Breast epithelium (tissue), 4 donors: ENCODE measurements at places on chromosomes 3 and 15.

- no peak for DNase-seq
- no peaks in the 10 kb centered on the region for H3K36me3 ChIP-seq
- H3K27ac ChIP-seq = no peak overlapping the region
- H3K4me3 ChIP-seq = no peak overlapping the region
These were observed 10.7 kb upstream of the KLHL25 start for GRCh38 chr15:85805420-85805819.

DNA sequence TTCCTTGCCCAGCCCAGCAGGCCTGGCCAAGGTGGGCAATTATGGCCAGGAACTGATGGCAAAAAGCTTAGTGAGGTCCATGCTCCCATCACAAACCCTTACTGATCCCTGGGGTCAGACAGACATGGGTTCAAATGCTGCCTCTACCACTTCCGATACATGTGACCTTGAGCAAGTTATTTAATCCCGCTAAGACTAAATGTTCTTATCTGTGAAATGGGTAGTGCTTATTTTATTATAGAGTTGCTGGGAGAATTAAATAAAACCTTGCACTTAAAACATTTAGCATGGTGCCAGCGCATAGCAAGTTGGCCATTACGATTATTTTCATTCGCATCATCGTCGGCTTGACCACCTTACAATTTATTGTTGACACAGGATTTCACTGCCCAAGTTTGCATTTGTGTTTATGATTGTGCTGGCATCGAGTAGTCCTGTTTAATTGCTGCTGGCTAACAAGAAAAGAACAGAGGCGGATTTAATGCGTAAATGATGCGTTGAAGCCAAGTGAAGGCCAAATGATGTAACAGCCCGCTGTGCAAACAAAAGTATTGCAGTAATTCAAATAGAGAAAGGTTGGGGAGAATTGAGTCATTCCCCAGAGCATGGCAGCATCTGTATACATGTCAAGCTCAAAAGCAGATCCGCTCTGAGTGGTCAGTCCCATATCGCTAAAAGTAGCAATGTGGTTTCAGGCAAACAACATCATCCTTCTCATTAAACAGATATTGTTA, 7.3 kb upstream of the FURIN start:
- H3K27ac ChIP-seq = peak overlapping the region; percentile 34
- no peak for DNase-seq

GRCh38 chr15:63703641-63704240, 106.6 kb downstream of the FBXL22 start:
- H3K4me1 ChIP-seq = no peaks in the 10 kb centered on the region
- peaks cover 6% of the 10 kb centered on the region for H3K36me3 ChIP-seq
- no peak for DNase-seq
- H3K27me3 ChIP-seq = no peaks in the 10 kb centered on the region
- H3K27ac ChIP-seq = no peak overlapping the region

GRCh38 chr3:2923390-2923789, 186.8 kb downstream of the IL5RA start:
- DNase-seq = no peak
- H3K27me3 ChIP-seq = no peaks in the 10 kb centered on the region
- H3K27ac ChIP-seq = no peak overlapping the region
- H3K36me3 ChIP-seq = no peaks in the 10 kb centered on the region

- H3K27me3 ChIP-seq = no peaks in the 10 kb centered on the region
- no peak overlapping the region for H3K4me3 ChIP-seq
- no peaks in the 10 kb centered on the region for H3K36me3 ChIP-seq
- H3K4me1 ChIP-seq = no peaks in the 10 kb centered on the region
- peak; percentile 42 for DNase-seq
- no peak overlapping the region for H3K27ac ChIP-seq
These were observed 26.3 kb downstream of the ALS2CL start for GRCh38 chr3:46667061-46667621.

GRCh38 chr15:91484141-91484540, 369.4 kb upstream of the SLCO3A1 start:
- no peaks in the 10 kb centered on the region for H3K4me1 ChIP-seq
- H3K36me3 ChIP-seq = no peaks in the 10 kb centered on the region
- H3K27me3 ChIP-seq = no peaks in the 10 kb centered on the region
- no peak overlapping the region for H3K27ac ChIP-seq
- no peak for DNase-seq

DNA sequence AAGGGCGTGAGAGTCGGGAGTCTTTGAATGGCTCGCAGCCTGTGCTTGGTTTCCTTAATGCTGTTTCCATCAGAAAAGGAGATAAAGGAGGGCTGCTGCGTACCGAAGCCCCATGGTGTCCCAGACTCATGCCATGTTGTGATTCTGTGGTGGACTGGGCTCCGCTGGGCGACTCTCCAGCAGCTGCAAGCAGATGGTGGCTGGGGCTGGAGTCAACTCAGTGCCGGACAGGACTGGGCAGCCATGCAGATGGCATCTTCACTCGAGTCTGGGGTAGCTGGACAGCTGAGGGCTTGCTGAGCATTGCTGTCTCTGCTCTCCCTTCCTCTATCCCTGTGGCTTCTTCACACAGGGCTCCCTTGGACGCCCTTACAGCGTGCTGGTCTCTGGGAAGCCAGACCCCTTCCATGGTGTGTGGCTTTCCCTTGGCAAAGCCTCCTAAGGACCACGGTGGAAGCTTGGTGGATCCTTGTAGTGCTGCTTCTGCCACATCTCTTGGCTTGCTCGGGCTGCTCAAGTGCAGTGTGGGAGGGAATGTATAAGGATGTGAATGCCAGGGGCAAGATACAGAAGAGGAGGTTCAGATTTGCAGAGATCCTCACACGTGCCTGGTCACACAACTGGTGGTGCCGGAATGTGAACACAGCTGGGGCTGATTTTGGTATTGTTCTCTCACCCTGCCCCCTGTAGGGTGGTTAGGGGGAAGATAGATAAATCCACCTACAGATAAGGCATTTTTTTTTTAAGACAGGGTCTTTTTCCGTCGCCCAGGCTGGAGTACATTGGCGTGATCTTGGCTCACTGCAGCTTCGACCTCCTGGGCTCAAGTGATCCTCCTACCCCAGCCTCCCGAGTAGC, 9.0 kb downstream of the NIPA1 start:
- no peak overlapping the region for H3K4me3 ChIP-seq
- no peak overlapping the region for H3K27ac ChIP-seq
- DNase-seq = no peak
- H3K27me3 ChIP-seq = no peaks in the 10 kb centered on the region
- no peaks in the 10 kb centered on the region for H3K4me1 ChIP-seq
- H3K36me3 ChIP-seq = no peaks in the 10 kb centered on the region

- peak overlapping the region; percentile 37 for H3K27ac ChIP-seq
- peaks cover 14% of the 10 kb centered on the region for H3K4me1 ChIP-seq
- H3K36me3 ChIP-seq = no peaks in the 10 kb centered on the region
- H3K4me3 ChIP-seq = no peak overlapping the region
These were observed 453.6 kb upstream of the THBS1 start for GRCh38 chr15:39127151-39127790.

- no peak overlapping the region for H3K4me3 ChIP-seq
- peak; percentile 27 for DNase-seq
- no peaks in the 10 kb centered on the region for H3K36me3 ChIP-seq
- H3K4me1 ChIP-seq = no peaks in the 10 kb centered on the region
- no peaks in the 10 kb centered on the region for H3K27me3 ChIP-seq
These were observed 101.8 kb downstream of the CHSY1 start for GRCh38 chr15:101149864-101150722.

GRCh38 chr3:159260049-159260662, 458.3 kb downstream of the MFSD1 start:
- H3K36me3 ChIP-seq = no peaks in the 10 kb centered on the region
- no peaks in the 10 kb centered on the region for H3K27me3 ChIP-seq
- DNase-seq = peak; percentile 21
- H3K4me3 ChIP-seq = no peak overlapping the region
- H3K4me1 ChIP-seq = no peaks in the 10 kb centered on the region

- DNase-seq = no peak
- no peaks in the 10 kb centered on the region for H3K36me3 ChIP-seq
- H3K27me3 ChIP-seq = no peaks in the 10 kb centered on the region
- H3K27ac ChIP-seq = no peak overlapping the region
These were observed 298.3 kb upstream of the NR2E3 start for GRCh38 chr15:71511796-71512681.

- no peak overlapping the region for H3K27ac ChIP-seq
- no peaks in the 10 kb centered on the region for H3K36me3 ChIP-seq
- no peak for DNase-seq
- no peak overlapping the region for H3K4me3 ChIP-seq
These were observed 120.5 kb downstream of the NUP210 start for GRCh38 chr3:13299531-13300155.

- no peak overlapping the region for H3K4me3 ChIP-seq
- DNase-seq = no peak
- peaks cover 11% of the 10 kb centered on the region for H3K4me1 ChIP-seq
- H3K36me3 ChIP-seq = no peaks in the 10 kb centered on the region
- no peaks in the 10 kb centered on the region for H3K27me3 ChIP-seq
- no peak overlapping the region for H3K27ac ChIP-seq
These were observed 9.2 kb downstream of the KPNA4 start for GRCh38 chr3:160556141-160556540.

DNA sequence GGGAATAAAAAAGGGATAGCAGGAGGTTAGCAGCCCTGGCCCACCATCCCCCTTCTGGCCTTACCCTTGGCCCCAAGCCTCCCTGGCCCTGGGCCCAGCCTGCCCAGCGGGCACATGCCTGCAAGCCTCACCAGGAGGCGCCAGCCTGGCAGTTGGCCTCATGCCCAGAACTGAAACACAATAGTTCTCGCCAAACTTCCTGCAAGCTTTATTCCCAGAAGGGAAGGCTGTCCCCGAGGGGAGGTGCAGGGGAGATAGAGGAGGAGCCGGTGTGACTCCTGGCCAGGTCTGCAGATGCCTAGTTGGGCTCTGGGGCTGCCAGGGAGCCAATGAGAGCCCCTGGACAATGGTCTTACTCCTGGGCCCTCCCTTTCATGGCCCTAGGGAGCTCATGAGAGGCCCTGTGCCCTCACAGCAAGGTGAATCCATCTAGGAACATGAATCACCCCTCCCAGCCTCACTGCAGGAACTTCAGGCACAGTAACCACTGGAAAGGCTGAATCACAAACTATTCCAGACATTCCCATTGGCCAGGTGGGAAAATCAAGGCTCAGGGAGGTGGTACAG, 4.0 kb downstream of the CCDC33 start:
- no peaks in the 10 kb centered on the region for H3K27me3 ChIP-seq
- peaks cover 8% of the 10 kb centered on the region for H3K4me1 ChIP-seq
- H3K4me3 ChIP-seq = no peak overlapping the region
- H3K36me3 ChIP-seq = no peaks in the 10 kb centered on the region
- peak; percentile 71 for DNase-seq

- H3K36me3 ChIP-seq = no peaks in the 10 kb centered on the region
- no peak overlapping the region for H3K4me3 ChIP-seq
- no peaks in the 10 kb centered on the region for H3K27me3 ChIP-seq
These were observed 134.8 kb downstream of the NSMCE3 start for GRCh38 chr15:29134641-29135308.

DNA sequence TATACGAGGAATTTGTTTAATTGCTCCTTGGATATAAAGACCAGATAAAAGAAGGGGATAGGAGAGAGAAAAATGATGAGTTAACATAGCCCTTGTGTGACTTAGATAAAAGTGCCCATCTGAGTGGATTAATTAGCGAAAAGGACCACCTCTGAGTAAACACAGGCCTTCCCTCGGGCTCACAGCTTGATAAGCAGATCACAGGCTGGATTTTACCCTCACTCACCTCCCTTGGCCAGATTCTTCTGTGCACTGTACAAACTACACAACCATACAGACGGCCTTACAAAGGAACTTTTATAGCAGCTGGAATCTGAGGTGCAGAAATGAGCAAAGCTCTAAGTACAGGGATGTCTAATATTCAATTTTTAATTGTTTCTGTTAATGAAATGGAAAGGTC, 112.4 kb upstream of the STT3B start:
- H3K36me3 ChIP-seq = no peaks in the 10 kb centered on the region
- H3K4me1 ChIP-seq = no peaks in the 10 kb centered on the region
- no peak overlapping the region for H3K27ac ChIP-seq
- no peak overlapping the region for H3K4me3 ChIP-seq
- no peak for DNase-seq
- H3K27me3 ChIP-seq = no peaks in the 10 kb centered on the region

- H3K27ac ChIP-seq = no peak overlapping the region
- no peak overlapping the region for H3K4me3 ChIP-seq
- no peaks in the 10 kb centered on the region for H3K27me3 ChIP-seq
- no peak for DNase-seq
These were observed 120.8 kb upstream of the RAP2B start for GRCh38 chr3:153041181-153041580.

GRCh38 chr15:71921191-71921590, 110.8 kb downstream of the NR2E3 start:
- H3K36me3 ChIP-seq = no peaks in the 10 kb centered on the region
- H3K4me3 ChIP-seq = no peak overlapping the region
- no peaks in the 10 kb centered on the region for H3K4me1 ChIP-seq
- H3K27ac ChIP-seq = no peak overlapping the region
- no peaks in the 10 kb centered on the region for H3K27me3 ChIP-seq

DNA sequence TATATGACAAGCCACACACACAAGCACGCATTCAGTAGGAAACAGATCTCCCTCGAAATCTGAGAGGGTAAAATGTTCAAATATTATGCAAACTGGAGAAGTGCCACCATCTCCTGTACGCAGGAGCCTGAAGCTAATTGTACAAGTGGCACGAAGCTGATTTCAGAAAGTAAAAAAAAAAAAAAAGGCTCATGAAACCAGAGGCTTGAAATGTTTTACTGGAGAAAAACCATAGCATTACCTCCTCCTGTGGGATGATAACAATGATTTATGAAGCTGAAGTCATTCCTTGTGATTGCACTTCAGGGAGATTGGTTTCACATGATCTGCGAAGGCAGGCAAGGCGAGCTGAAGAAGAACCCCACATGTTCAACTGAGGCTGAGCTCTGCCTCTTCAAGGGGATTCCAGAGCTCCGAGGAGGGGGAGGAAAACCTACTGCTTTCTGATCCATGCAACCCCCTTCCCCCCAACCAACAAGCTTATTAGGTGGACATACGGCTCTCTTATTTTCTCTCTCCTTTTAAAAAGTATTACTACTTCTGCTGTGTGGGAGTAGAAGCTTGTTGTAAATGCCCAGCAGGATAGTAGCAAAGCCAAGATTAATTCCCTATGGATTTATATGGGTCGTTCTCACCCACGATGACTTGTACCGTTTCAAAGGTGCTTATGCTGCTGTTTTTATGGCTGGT, 101.1 kb downstream of the GREM1 start:
- no peak for DNase-seq
- H3K27ac ChIP-seq = no peak overlapping the region
- no peaks in the 10 kb centered on the region for H3K4me1 ChIP-seq
- H3K36me3 ChIP-seq = no peaks in the 10 kb centered on the region

- no peak overlapping the region for H3K27ac ChIP-seq
- H3K4me1 ChIP-seq = no peaks in the 10 kb centered on the region
- H3K36me3 ChIP-seq = no peaks in the 10 kb centered on the region
- DNase-seq = no peak
These were observed 301.0 kb downstream of the CADM2 start for GRCh38 chr3:85259748-85260147.

- peak overlapping the region; percentile 85 for H3K27ac ChIP-seq
- no peaks in the 10 kb centered on the region for H3K4me1 ChIP-seq
- H3K4me3 ChIP-seq = peak overlapping the region; percentile 80
- DNase-seq = no peak
- H3K36me3 ChIP-seq = no peaks in the 10 kb centered on the region
These were observed 566 bp downstream of the ETV5 start for GRCh38 chr3:186108106-186108940.

- no peaks in the 10 kb centered on the region for H3K36me3 ChIP-seq
- no peak within 1 kb of the TSS for H3K27ac ChIP-seq
- no peak for DNase-seq
- no peaks in the 10 kb centered on the region for H3K27me3 ChIP-seq
These were observed at the start of gene IL5RA for GRCh38 chr3:3110299-3110630. TSS of gene IL5RA (minus strand) at chr3:3110374. CDS start at chr3:3104984, 5,390 bp downstream.

- H3K4me1 ChIP-seq = no peaks in the 10 kb centered on the region
- DNase-seq = no peak
- H3K36me3 ChIP-seq = no peaks in the 10 kb centered on the region
- no peak overlapping the region for H3K27ac ChIP-seq
- no peak overlapping the region for H3K4me3 ChIP-seq
These were observed 145.4 kb upstream of the TLE3 start for GRCh38 chr15:70242951-70243685.
